Activated naive CD8-positive, alpha-beta T cell treated with anti-CD3 and anti-CD28 coated beads for 36 hours (primary cell): ENCODE measurements at places on chromosomes 6 and 20.

DNA sequence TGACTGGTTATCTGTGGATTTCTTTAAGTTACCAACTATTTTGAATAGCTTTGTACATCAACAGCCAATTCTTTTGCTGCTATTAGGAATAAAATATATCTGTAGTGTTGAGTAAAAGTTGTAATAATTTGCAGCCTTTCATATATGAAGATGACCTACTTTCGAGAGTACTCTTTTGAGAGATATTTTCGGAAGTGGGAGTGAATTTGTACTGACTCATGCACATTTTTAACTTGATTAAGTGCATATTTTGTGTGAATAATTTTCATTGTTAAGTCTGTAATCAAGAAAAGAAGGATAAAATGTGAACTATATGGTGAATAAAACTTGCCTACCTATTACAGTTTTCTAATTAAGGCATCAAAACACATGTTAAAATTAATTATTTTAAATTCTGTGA, 51.9 kb downstream of the L3MBTL3 start:
- peaks cover 13% of the 10 kb centered on the region for H3K36me3 ChIP-seq
- H3K27ac ChIP-seq = no peak overlapping the region
- H3K27me3 ChIP-seq = no peaks in the 10 kb centered on the region
- H3K4me3 ChIP-seq = no peak overlapping the region

- peaks cover 7% of the 10 kb centered on the region for H3K36me3 ChIP-seq
- no peak overlapping the region for H3K27ac ChIP-seq
Measured at GRCh38 chr20:4656491-4656890, 65.2 kb upstream of the PRND start.

- no peaks in the 10 kb centered on the region for H3K27me3 ChIP-seq
- H3K27ac ChIP-seq = no peak overlapping the region
- no peak for DNase-seq
- peaks cover 47% of the 10 kb centered on the region for H3K36me3 ChIP-seq
- peaks cover 15% of the 10 kb centered on the region for H3K4me1 ChIP-seq
Measured at GRCh38 chr20:17950670-17951069, 17.9 kb downstream of the SNX5 start.

DNA sequence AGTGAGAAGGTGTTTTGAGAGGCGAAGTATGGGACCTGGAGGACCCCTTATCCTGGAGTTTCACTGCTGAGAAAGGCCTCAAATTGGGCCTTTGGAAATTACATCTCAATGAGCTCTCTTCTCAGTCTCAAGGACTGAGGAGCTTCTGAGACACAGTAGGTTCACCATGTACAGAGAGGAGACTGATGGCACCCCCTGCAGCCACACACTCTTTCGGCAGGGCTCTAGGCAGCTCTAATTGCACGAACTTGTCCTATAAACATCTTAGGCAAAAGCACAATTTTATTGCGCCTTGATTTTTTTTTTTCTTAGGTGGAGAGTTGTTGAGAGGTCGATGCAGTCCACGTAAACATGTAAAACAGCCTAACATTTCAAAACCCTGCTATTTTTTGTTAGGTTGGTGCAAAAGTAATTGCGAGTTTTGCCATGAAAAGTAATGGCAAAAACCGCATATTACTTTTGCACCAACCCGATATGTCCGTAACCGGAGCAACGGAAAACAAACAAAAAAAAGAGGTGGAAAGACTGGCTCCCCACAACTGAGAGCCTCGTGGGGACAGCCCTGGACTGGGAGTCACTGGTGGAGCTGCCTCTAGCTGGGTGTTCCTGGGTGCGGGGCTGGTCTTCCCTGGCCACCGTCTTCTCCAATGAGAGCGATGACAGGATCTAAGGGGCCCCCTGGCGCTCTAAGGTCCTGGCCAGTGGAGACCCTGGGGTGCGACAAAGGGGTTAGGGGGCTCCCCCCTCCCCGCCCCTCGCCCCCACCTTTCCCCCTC, 84.0 kb upstream of the EYA2 start:
- H3K4me1 ChIP-seq = no peaks in the 10 kb centered on the region
- H3K36me3 ChIP-seq = no peaks in the 10 kb centered on the region
- no peak for DNase-seq
- peaks cover 40% of the 10 kb centered on the region for H3K27me3 ChIP-seq
- no peak overlapping the region for H3K4me3 ChIP-seq
- no peak overlapping the region for H3K27ac ChIP-seq

GRCh38 chr6:20126102-20126752, 86.0 kb downstream of the MBOAT1 start:
- no peak for DNase-seq
- no peak overlapping the region for H3K27ac ChIP-seq
- no peak overlapping the region for H3K4me3 ChIP-seq

DNA sequence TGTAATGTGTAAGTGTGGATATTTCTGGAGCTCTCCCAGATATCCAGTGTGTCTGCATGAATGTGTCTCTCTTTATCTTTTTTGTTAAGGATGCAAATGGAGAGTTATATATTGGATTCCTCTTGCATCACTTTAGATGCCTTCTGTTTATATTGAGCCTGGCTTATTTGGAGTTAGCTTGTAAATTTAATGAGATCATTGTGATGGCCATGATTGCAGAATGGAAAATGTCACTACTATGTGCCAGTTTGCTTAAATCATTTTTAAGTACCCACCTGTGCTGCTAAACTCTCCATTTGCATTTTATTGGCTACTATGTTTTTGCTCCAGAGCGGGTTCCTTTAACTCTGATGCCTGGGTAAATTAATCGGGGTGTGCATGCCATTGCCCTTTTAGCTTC, 334.8 kb downstream of the UTRN start:
- H3K4me3 ChIP-seq = no peak overlapping the region
- no peaks in the 10 kb centered on the region for H3K27me3 ChIP-seq
- H3K27ac ChIP-seq = no peak overlapping the region
- DNase-seq = no peak

- H3K27ac ChIP-seq = peak overlapping the region; percentile 13
- H3K36me3 ChIP-seq = no peaks in the 10 kb centered on the region
- H3K27me3 ChIP-seq = no peaks in the 10 kb centered on the region
- H3K4me3 ChIP-seq = no peak overlapping the region
- DNase-seq = no peak
Measured at GRCh38 chr6:110334423-110335180, 23.5 kb downstream of the METTL24 start.

- peaks cover 15% of the 10 kb centered on the region for H3K36me3 ChIP-seq
- no peak overlapping the region for H3K4me3 ChIP-seq
- no peak for DNase-seq
- no peak overlapping the region for H3K27ac ChIP-seq
Measured at GRCh38 chr6:135566311-135567068, 69.0 kb upstream of the AHI1 start.

DNA sequence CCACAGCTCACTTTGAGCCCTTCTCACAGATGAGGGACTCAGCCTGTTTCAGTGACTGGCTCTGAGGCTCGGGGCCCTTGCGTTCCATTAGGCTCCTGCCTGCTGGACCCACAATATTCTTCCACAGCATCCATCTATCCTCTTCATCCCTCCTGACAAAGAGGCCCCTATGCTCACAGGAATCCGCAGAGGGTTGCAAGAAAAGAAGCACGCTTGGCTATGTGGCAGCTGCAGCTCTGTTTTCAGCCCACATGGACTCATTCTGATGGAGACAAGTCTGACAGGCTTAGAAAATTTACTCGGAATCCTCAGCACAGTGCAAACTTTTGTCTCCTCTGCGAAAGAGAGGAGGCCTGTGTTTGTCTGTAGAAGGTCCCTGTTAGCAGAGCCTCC, 207.5 kb downstream of the SYNDIG1 start:
- H3K4me1 ChIP-seq = no peaks in the 10 kb centered on the region
- H3K36me3 ChIP-seq = no peaks in the 10 kb centered on the region
- H3K27me3 ChIP-seq = no peaks in the 10 kb centered on the region
- no peak overlapping the region for H3K27ac ChIP-seq

GRCh38 chr6:140480852-140481251, 1106.4 kb upstream of the CITED2 start:
- no peaks in the 10 kb centered on the region for H3K36me3 ChIP-seq
- H3K4me1 ChIP-seq = no peaks in the 10 kb centered on the region
- H3K27ac ChIP-seq = no peak overlapping the region

- no peak overlapping the region for H3K27ac ChIP-seq
- peaks cover 12% of the 10 kb centered on the region for H3K27me3 ChIP-seq
- H3K4me3 ChIP-seq = no peak overlapping the region
- H3K4me1 ChIP-seq = peaks cover 9% of the 10 kb centered on the region
- DNase-seq = no peak
- no peaks in the 10 kb centered on the region for H3K36me3 ChIP-seq
Measured at GRCh38 chr6:105626295-105627158, 223.6 kb upstream of the PREP start.

DNA sequence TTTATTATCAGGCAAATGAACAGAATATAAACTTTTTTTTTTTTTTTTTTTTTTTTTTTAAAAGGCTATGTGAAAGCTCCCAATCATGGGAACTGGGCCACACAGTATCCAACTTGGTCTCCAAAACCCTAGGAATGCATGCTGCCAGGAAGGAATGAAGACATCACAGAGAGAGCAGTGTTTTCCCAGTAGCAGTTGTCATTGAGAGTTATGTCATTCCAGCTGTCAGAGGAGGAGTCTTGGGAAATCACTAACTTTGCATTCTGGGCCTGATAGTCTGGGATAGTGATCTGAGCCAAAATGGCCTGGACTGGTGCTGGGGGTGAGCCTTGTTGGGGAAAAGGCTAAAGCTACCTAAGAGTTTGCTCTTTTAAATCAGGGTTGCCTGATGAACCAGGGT, 231.3 kb upstream of the MAP3K7 start:
- H3K27ac ChIP-seq = no peak overlapping the region
- no peak for DNase-seq
- no peaks in the 10 kb centered on the region for H3K4me1 ChIP-seq
- peaks cover 9% of the 10 kb centered on the region for H3K27me3 ChIP-seq
- H3K4me3 ChIP-seq = no peak overlapping the region
- no peaks in the 10 kb centered on the region for H3K36me3 ChIP-seq

DNA sequence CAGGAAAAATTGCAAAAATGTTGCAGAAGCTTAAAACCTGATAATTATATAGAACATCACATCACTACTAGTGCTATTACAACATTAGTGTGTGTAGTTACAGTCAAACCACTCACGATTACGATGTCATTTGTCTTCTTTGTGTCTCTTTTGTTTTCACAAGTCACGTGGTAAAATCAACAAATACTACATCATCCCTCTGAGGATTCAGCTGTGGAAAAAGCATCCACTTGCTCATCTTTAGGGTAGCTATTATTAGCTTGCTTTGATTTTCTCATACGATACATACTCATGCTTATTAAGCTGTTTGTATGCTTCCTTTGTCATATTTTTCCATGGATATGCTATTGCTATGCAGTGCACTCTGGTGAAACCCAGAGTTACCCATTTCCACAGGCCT, 22.2 kb upstream of the ATXN1 start:
- H3K4me3 ChIP-seq = no peak overlapping the region
- H3K27me3 ChIP-seq = no peaks in the 10 kb centered on the region
- no peak for DNase-seq
- no peaks in the 10 kb centered on the region for H3K4me1 ChIP-seq

DNA sequence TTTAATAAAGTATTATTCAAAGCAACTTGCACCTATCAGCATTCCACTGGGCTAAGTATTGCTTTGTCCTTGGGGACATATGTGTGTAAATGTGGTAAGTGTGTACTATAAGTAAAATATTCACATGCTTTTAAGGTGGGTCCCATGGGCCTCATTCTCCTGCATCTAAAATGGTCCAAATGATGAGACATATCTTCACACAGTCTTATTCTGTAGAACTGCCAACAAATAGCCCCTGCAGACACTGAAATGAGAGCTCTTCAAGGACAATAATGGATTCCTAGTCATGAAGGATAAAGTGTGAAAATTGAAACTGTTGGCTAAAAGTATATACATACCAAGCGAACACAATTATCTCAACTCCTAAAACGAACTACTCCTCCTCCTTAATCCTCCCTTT, 81.8 kb downstream of the SMLR1 start:
- peaks cover 12% of the 10 kb centered on the region for H3K4me1 ChIP-seq
- H3K27ac ChIP-seq = no peak overlapping the region
- no peak overlapping the region for H3K4me3 ChIP-seq
- DNase-seq = no peak
- no peaks in the 10 kb centered on the region for H3K27me3 ChIP-seq
- peaks cover 4% of the 10 kb centered on the region for H3K36me3 ChIP-seq

DNA sequence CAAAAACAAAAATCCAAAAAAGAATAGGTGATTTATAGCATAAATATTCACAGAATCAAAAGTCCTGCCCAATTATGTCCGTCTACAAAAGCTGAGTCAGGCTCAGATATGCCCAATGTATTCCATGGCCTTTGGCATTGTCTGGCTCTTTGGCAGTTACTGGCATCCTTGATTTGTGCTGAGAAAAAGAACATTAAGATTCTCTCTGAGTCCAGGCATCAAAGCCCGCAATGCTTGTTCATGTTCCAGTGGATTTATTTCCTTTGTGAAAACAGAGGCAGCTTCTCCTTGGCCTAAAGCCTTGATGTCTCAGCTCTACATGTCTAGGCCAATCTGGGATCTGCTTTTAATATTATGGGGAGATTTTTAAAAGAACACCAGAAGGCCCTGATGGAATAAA, 76.1 kb upstream of the SLC4A11 start:
- no peaks in the 10 kb centered on the region for H3K36me3 ChIP-seq
- peaks cover 1% of the 10 kb centered on the region for H3K27me3 ChIP-seq
- no peak overlapping the region for H3K27ac ChIP-seq
- H3K4me1 ChIP-seq = no peaks in the 10 kb centered on the region
- H3K4me3 ChIP-seq = no peak overlapping the region

DNA sequence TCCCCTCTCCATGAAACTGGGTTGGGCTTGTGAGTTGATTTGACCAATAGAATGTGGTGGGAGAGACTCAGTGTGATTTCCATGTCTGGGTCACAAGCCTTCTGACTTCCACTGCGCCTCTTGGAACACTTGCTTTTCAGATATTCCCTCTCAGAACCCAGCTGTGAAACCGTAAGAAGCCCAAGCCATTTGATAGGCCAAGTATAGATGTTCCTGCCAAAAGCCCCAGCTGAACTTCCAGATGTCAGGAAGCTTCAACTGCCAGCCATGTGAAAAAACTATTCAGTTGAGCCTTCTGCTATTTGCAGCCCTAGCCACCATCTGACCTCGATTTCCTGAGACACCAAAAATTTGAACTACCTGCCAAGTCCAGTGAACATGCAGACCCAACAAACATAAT, 387.8 kb upstream of the GJE1 start:
- no peak overlapping the region for H3K4me3 ChIP-seq
- H3K27ac ChIP-seq = no peak overlapping the region
- H3K4me1 ChIP-seq = no peaks in the 10 kb centered on the region

GRCh38 chr6:101650402-101651100, 257.0 kb downstream of the GRIK2 start:
- no peak overlapping the region for H3K4me3 ChIP-seq
- H3K27me3 ChIP-seq = no peaks in the 10 kb centered on the region
- H3K4me1 ChIP-seq = no peaks in the 10 kb centered on the region
- no peak for DNase-seq
